ELR (cell line): ENCODE measurements at places on chromosomes 7 and 10.

DNA sequence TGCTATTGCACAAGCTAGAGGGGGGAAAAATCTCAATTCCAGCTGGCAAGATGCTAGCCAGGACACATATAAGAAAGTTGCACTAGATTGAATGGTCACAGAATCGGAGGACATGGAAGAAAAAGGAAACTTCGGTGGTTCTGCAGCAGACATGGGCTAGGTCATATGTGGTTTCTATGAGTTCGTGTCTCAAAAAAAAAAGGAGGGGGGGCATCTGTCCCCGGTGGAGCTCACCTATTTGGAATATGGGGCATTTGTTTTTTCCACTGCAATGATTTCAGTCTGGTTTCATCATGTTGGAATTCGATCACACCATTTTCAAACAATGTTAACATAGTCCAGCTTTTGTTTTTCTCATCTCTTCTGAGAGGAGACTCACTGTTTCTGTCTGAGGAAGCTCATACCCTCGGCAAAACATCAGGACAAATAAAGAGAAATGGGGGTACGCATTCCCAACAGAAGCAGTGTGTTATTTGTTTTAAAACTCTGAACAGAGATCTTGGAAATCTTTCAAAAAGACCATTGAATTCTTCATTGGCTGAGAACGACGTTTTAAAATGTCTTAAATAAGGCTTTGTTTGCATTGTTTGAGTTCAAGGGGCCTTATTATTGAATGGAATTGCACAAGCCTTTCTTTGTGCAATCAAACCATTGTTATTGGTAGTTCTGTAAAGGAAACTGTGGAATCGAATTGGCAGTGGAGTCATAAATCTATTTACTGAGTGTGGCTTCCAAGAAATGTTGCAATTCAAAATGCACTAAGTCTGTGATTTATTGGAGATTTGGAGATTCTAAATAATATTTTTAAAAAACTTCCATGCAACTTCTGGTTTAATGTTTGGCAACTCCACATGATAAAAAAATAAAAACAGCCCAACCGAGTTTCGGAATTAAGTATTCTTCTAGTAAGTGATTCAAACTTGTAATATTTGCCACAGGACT is 173.2 kb downstream of the RTKN2 start:
- no peak for DNase-seq

DNA sequence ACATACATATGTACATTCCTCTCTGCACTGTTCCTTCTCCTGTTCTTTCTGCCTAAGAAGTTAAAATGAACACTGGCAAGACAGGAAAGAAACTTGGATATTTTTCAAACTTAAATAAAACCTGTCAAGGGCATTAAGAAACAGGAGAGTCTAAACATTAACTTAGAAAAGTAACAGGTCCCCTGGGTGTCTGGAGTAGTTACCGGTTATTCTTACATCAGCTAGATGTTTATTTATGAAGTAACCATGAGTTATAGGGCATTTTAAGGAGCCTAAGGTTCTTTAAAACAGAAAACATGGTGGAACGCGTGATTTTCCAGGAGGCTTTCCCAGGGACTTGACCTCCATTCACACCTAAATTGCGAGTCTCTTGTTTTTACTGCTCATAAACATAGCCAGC is 148.2 kb downstream of the PRKCQ start:
- no peak for DNase-seq

GRCh38 chr10:77406764-77407430 is 230.7 kb downstream of the KCNMA1 start:
- DNase-seq, result no peak

DNA sequence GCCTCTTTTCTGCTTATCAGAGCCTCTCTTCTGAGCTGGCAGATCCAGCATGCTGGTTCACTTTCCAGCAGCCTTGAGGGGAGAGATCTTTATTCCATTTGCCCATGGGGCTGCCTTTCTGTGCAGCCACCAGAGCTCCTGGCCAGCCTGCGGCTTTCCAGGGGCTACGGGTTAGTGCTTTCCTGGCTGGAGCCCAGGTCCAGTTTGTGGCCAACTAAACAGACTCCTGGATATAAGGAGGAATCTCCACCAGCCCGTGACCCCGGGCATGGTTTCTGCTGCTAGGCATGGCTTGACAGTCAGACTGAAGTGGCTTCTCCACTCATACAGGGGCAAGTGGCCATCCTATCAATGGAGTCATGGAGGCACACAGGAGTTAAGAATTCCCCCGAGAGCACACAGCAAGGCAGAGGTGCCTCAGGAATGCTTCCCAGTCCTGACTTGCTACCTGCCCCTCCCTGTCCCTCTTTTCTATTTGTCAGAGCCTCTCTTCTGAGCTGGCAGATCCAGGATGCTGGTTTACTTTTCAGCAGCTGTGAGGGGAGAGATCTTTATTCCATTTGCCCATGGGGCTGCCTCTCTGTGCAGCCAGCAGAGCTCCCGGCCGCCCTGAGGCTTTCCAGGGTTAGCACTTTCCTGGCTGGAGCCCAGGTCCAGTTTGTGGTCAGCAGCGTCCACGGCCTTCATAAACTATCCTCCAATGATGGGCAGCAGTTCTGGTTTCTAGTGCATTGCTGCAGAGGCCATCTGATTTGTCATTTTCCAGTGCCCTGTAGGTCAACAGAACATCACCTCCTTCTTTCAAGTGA is 35.9 kb downstream of the TSPAN15 start:
- DNase-seq, result peak; percentile 28

- DNase-seq, result peak; percentile 50
These were observed 679 bp downstream of the LRRC20 start for GRCh38 chr10:70381471-70382421.

DNA sequence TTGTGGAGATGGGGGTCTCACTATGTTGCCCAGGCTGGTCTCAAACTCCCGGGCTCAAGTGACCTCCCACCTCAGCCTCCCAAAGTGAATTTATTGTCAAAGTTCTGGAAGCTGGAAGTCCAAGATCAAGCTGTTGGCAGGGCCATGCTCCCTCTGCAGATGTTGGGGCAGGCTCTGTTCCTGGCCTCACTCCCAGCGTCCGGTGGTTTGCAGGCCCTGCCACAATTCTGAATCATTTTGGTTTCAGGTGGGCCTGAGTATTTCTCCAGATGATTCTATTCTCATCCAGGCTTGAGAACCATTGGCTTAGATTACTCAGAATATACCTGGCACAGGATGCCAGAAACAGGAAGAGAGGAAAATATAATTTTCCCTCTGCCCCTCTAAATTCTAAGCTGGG is 737.4 kb downstream of the TNS3 start:
- no peak for DNase-seq

GRCh38 chr7:155182406-155182970 is 112.4 kb downstream of the HTR5A start:
- DNase-seq, result no peak

DNA sequence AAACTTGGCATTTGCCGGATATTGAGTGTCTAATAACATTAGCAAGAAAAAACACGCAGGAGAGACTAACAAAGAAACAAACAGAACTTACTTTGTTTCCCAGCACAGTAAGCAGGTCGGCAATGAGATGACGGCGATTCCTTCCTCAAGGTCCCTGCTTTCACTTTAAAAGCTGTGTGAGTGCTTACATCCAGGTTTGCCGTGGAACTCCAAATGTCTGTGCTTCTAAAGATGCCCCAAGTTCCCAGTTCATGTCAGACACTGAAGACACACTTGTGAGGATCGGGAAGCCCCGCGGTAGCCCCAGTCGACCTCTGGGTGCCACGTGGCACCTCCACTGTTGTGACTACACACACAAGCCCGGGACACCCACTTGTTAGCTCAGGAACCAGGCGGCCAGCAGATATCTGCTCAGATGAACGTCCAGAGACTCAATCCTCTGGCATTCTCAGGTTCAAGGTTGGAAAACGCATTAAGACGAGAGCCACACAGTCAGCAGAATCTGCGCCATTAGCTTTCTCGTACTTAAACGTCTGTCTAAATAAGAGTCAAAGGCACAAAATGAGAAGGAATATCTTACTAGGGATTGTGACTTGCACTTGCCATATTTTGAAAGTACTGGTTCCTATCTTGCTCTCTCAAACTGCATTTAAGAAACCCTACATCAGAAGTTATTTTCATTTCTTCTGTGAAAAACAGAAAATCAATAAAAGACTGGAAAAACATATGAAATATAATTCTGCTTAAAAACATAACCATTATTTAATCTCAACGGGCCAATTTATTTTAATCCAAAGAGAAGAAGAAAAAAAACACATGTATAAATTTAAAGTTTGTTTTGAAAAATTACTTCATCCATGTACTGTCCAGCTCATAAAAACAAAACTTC is 207.6 kb upstream of the KLF14 start:
- peak; percentile 74 for DNase-seq

DNA sequence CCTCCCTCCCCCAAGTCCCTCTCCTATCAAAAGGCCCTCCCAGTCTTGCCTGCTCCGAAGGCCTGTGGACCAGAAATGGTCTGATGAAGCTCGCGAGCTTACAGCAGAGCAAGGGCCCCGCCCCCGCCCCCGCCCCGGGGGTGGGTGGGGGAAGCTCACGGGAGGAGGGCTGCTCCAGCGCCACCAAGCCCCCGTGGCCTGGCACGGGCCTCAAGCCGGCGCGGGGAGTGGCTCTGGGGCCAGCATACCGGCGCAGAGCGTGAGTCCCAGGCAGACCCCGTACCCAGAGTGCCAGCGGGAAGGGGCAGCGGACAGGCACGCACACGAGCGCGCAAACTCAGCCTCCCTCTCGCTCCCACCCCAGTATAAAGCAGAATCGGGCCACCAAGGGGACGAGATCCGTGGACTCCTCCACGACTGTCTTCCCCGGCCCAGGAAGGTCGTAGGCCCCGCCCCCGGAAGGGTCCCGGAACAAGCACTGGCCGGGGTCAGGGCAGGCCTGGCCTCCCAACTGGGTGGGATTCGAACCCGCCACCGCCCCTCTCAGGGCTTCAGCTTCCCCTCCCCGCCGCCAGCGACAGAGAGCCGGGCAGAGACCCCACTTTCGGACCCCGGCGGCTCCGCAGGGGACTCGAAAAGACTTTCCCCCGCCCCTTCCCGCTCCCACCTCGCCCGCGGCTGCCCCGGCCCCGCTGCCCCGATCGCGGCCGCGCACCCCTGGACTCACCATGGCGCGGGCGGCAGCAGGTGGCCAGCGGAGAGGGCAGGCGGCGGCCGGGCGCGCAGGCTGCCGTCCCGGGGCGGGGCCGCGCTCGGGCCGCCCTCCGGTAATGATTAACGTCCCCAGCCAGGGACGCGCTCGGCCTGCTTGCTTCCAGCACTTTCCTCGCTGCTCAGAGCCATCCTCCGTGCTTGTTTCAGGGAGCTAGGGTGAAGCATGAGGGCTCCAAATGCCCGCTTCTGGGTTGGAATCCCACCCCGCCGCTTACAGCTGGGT is at the start of gene PCBD1:
PCBD1 (minus strand) TSS at position 762 of the 997 bp plus-strand sequence; CDS start at position 730, 32 bp downstream.
- DNase-seq, result peak; percentile 74

DNA sequence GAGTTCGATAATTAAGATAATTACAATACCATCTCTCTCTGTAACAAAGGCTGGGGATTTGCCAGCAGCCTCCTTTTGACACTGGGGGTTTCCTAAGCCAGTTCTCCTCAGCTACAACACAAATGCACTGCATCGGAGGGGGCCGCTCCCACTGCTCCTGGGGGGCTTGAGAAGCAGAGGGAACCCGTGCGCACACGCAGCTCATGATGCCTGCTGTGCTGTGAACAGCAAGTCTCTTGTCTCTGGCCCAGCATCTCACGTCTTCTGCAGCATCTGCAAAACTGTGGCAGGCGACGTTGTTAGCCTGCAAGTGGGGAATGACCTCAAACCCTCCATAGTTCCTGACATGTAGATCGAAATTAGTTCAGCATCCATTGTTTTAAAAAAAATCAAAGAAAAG is 5.5 kb downstream of the VIPR2 start:
- DNase-seq, result no peak

DNA sequence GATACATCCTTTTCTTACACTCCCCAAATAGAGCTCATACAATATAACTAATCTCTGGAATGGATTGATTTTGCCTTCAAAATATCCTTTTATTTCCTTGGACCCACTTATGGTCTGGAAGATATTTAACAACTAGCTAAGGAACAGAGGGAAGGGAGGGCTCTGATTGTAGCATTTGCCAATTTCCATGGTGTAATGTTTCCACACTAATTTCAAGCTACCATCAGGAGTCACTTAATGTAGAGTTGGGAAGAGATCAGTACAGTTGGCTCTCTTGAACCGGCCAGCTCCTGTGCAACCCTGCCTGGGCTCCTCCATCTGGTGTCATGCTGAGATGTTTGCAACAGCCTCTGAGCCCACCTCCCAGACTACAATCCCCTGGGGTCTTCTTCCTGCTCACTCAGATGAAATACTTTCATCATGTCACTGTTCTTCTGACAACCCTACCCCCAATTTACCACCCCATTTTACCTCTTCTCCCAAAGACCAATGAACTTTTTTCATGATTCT is 8.0 kb upstream of the IL6 start:
- DNase-seq, result no peak
